Astrocyte (in vitro differentiated cells and primary cell): ENCODE measurements at places on chromosomes 6 and 20. TPM values are rescaled to one million over a fixed set of nuclear protein-coding genes. Genes with fewer than 3 reads are reported as not detected.

IL17F gene
- total RNA-seq = not detected in 2 replicates

DNA sequence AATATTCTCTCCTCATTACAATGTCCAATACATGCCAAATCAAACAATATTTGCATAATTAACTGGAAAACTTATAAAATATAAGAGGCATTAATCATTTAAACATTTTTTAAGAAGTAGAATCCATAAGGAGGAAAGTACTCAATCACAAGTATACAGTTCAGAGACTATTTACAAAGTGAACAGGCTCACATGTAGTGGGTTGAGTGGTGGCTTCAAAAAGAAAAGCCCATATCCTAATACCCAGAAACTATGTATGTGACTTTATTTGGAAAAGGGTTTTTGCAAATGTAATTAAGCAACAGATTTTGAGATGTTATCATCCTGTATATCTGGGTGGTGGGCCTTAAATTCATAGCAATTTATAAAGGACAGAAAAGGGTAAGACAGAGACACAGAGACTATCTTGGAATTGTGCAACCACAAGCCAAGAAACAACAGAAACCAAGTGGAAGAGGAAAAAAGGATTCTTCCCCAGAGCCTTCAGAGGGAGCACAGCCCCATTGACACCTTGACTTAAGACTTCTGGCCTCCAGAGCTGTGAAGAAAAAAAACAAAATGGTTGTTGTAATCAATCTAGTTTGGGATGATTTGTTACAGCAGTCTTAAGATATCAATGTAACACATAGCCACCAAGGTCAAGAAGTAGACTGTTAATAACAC lies 32.7 kb upstream of the CRISP1 start:
- DNase-seq = no peak

LPA gene
- total RNA-seq = not detected in 2 replicates

GRCh38 chr6:158905277-158905676 lies 86.1 kb upstream of the EZR start:
- DNase-seq = no peak

- DNase-seq = no peak
Observed at GRCh38 chr6:29917857-29918256, 24.5 kb upstream of the HLA-A start.

GRCh38 chr20:40753472-40753871 lies 64.4 kb upstream of the MAFB start:
- DNase-seq = no peak
